Coronary artery (tissue), 2 donors: ENCODE measurements at places on chromosomes 3 and 15.

GRCh38 chr3:186784820-186785494 is 1.6 kb downstream of the EIF4A2 start:
- no peak for DNase-seq

DNA sequence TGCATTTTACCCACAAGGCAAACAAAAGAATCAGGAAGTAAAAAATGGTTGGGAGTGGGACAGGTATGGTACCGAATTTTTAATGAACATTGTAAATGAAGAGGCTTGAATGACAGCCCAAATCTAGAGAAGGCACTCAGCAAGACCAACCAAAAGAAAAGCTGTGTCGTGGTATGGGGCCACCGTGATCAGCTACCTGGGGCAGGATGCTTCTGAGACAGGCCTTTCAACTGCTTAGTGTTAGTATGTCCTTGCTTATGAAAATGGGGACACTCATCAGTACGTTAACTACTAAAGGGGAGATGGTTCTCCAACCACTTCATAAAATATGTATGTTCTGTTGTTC is 228.7 kb upstream of the ST8SIA2 start:
- no peak for DNase-seq

DNA sequence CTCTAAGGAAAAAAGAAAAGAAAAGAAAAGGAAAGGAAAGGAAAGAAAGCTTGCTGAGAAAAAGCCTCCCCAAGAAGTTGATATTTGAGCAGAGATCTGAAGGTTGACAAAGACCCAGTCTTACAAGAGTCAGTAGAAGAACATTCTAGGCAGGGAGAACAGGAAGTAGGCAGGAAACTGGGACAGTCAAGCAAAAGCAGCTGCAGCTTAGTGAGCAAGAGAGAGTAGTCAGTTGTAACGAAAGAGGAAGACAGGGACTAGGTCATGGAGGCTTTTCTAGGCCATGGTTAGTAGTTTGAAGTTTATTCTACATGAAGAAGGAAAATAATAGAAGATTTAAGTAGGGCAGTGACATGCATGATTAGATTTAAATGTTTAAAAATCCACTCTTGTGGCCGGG is 31.8 kb upstream of the KLHL6 start:
- no peak for DNase-seq

DNA sequence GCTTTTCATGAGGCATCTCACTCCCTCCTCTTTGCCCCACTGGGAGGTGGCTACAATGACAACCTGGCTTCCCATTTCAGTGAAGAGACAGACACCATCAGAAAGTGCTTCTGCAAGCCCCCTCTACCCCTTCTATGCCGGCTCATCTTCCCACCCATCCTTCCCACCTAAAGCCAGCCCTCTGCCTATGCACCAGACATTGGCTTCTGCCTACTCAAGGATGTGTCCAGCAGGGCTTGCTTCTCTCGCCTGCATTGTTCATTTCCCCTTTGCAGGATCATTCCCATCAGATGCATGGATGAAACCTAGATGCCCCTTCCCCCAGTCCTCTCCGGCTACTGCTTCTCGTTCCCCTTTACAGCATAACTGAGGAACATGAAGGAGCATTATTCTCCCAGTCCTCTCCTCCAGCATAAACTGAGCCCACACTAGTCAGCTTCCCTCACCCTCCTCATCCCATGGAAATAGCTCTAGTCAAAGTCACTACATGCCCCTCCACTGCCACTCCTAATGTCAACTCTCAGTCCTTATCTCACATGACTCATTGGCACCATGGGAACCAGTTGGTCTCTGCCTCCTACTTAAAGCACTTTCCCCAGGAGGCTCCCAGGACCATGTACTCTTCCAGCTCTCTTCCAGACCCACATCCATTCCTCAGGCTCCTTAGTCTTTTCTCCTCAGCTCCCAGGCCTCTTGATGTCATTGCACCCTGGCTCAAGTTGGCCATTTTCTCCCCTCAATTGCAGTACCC is 47.9 kb downstream of the TM2D3 start:
- no peak for DNase-seq

GRCh38 chr3:31505371-31506048 is 27.2 kb upstream of the STT3B start:
- DNase-seq: no peak

DNA sequence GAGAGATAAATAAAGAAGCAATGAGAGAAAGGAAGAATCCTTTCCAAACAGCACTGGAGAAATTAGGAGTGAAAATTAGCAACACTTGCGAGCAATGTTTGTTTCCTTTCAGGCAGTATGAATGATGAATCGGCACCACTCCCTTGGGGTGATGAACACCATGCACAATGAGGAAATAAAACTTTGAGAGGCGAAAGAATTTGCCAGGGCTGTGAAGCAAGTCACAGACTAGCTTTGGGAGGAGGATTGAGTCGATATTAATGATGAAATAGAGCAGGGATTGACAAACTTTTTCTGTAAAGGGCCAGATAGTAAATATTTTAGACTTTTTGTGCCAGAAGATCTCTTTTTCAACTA is 237.7 kb downstream of the AGBL1 start:
- DNase-seq: no peak

- no peak for DNase-seq
These were observed 128.9 kb upstream of the BHLHE40 start for GRCh38 chr3:4850211-4850927.

DNA sequence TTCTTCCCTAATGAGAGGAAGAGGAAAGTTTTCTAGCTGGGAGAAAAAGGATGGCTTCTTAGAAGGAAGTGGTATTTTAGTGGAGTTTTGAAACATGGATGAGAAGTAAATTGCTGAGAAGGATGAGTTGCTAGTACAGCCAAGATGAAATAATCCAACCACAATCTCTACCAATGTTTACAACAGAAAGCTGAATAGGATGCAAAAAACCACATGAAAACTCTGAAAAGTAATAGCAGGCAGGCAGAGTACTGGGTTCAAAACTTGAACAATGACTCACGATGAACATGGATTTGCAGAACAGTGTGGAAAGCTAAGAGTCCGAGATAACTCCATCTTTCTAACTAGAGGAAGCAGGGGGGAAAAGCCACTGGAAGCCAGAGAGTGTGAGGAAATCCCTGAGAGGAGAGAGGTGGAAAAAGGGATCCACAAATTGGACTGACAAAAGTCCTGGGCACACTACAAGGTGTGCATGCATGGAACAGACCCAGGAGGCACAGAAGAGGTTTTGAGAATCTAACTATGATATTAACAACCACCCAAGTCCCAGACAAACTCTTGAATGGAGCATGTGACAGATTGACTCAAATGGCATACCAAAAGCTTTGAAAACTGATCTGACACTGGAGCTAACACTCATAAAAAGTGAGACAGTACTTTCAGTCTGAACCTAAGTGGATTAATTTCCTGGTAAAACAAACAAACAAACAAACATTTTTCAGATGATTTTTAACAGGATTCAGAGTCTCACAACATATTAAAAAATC is 76.7 kb downstream of the ST6GAL1 start:
- no peak for DNase-seq

- no peak for DNase-seq
These were observed 256.7 kb upstream of the SATB1 start for GRCh38 chr3:18681818-18682345.

DNA sequence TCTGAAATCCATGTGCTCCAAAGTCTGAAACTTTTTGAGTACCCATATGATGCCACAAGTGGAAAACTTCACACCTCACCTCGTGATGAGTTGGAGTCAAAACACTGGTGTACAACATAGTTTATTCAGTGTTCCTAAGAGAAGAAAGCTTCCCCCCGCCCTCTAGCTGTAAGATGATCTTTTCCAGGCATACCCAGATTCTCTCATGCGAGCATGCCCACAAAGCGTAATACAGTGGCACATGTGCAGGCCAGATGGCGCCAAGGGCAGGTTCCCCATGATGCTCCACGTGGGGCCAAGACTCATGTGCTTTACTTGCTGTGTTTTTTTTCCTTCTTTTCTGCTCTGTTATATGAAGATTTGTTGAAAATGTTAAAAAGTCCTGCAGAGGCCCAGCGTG is 104.9 kb upstream of the LRRFIP2 start:
- DNase-seq: no peak
